ENCODE measurements at places on chromosomes 6 and 20.

- no peak for DNase-seq
Observed at GRCh38 chr6:158503222-158503621, 56.7 kb upstream of the TMEM181 start.

DNA sequence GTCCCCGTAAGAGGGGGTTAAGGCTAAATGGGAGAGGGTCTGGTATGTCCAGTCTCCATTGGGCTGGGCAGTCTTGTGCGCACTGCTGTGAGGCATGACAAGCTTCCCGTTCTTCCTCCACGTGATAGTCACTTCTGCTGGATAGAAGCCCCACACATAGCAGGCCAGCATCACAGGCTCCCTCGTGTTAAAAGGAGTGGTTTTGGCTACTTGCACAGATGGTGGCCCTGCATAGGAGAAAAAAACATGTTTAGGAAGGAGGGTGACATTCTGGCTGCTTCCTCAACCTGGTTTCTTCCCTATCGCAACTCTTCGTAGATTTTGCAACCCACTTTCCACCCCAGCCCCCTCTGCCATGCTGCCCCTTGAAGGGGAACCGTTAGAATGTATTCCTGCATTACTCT lies 3.6 kb downstream of the HLA-DMB start:
- DNase-seq: no peak

- no peak for DNase-seq
Observed at GRCh38 chr6:76881414-76881813, 581.9 kb downstream of the HTR1B start.

GRCh38 chr6:168050881-168051586 lies 28.0 kb downstream of the FRMD1 start:
- DNase-seq: no peak

GRCh38 chr6:117137711-117138110 lies 127.6 kb upstream of the VGLL2 start:
- no peak for DNase-seq

- DNase-seq: no peak
Observed at GRCh38 chr6:110527516-110527915, 51.1 kb upstream of the SLC22A16 start.

DNA sequence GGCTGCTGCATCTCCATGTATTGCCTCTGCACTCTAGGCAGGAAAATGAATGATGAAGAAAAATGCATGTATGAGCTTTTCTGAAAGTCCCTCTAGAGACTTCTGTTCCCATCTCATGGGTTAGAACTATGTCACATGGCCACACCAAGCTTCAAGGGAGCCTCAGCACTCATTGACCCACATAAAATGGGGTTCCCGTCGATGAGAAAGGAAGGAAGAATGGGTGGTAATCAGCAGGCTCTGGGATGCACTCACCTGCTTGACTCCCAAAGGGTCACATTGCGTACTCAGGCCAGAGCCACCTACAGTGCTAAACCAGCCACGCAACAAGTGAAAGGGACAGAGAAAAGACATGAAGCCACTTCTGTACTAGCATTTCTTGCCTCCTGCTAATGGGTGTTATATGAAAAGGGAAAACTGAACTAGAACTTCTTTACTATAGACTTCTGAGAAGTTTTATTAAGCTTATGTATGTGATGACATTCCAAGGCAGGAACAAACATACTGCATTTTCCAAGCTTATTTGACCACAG lies 95.8 kb upstream of the GCM1 start:
- DNase-seq: no peak

DNA sequence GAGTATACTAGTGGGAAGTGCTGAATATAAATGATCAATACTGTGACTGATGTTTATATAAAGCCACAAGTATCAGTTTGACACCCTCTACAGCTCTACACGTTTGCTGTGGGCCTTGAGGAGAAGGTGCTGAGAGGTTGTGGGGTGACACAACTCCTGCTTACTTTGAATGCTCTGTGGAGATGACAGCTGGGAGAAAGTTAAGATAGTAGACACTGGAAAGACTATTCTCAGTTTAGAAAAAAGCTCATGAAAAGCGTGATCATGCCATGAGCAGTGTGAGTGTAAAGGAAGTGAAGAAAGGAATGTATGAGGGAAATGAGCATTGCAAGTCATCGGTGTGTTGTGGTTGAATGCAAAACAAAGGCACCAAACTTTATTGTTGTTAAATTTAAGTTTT lies 215.8 kb downstream of the UTRN start:
- no peak for DNase-seq

DNA sequence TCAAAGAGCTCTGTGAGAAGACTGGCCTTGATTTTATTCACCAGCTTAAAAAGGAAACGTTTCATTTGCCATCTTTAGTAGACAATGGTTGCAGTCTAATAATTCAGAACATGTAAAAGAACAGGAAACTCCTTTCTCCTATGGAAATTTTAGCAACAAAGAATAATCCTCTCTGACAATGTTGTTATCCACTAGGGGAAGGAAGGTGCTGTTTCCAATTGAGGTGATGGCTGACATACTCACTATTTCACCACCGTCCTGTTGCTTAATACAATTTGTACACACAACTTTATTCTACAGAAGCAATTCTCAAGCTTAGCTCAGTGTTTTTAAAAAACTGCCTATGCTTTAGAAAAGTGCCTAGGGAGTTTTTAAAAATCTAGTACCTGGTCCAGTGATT lies 192.7 kb downstream of the ARHGAP18 start:
- DNase-seq: no peak

- no peak for DNase-seq
Observed at GRCh38 chr20:16125816-16126215, 447.4 kb downstream of the KIF16B start.

DNA sequence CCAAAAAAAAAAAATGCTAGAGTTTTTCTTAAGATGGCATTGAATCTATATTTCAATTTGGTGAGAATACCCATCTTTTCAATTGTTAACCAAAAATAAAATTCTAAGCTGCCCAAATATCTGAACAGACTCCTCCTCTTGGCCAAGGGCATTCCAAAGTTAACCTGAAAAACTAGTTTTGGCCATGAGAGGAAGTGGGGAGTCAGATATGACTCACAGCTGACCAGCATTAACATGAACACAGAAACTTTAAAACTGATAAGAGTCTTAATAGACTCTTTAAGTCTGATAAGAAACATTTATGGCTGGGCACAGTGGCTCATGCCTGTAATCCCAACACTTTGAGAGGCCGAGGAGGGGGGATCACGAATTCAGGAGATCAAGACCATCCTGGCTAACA lies 171.3 kb downstream of the FAXC start:
- no peak for DNase-seq

GRCh38 chr20:21719592-21720214 lies 14.2 kb downstream of the PAX1 start:
- no peak for DNase-seq

DNA sequence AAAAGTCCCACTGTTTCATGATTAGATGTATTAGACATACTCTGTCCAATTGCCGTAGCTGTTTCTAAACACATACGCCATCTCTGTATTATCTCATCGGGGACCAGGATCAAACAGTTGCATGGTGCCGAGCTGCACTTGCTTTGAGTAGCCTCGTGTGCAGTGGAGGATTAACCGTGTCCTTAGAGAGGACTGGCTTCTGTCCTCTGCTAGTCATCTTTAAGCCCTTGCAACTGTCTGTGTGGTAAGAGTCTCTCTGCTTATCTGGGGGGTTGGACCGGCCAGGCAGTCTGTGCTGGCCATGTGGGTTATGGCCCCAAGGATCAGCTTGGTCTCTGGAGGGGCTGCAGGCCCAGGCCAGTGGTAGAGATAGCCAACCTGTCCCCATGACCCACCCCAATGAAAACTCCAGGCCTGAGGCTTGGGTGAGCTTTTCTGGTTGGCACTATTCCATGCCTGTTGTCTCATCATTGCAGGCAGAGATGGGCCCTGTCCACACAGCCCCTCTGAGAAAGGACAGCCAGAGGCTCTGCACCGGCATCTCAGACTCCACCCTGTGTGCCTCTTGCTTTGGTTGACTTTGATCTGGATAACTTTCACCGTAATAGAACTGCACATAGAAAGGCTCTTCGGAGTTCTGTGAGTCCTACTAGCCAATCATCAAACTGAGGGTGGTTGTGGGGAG lies 137.3 kb upstream of the SNX9 start:
- no peak for DNase-seq

DNA sequence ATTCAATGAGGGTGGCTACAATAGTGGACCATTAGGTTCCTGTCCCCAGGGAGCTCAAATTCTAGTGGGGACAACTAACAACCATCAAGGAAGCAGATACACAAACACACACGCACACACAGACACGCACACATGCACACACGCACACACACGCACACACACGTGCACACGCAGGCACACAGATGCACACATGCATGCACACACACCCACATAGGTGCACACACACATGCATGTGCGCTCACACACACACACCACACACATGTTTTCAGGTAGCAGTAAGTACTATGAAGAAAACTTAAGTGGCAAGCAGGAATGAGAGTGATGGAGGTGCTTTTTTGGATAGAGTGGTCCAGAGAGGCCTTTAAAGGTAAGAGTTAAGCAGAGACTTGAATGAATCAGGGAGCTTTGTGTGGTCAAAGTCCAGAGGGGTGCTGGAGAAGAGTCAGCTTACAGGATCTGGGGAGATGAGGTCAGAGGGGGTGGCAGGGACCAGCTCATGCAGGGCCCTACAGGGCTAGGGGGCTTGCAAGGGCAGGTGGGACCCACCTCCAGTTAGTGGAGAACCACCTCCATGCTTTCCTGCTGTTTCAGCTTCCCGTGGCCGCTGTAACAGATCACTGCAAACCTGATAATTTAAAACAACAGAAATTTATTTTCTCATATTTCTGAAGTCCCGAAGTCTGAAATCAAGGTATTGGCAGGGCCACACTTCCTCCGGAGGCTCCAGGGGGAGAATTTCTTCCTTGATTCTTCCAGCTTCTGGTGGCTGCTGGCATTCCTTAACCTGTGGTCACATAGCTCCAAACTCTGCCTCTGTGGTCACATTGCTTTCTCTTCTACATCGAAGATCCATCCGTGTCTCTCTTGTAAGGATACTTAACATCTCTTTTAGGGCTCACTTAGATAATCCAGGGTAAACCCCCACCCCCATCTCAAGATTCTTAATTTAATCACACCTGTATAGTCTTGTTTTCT lies 6.9 kb upstream of the NSFL1C start:
- no peak for DNase-seq
